T-helper 17 cell (primary cell): ENCODE measurements at places on chromosomes 2 and 18.

- DNase-seq: no peak
Measured at GRCh38 chr2:88932686-88933085, 241.2 kb downstream of the RPIA start.

DNA sequence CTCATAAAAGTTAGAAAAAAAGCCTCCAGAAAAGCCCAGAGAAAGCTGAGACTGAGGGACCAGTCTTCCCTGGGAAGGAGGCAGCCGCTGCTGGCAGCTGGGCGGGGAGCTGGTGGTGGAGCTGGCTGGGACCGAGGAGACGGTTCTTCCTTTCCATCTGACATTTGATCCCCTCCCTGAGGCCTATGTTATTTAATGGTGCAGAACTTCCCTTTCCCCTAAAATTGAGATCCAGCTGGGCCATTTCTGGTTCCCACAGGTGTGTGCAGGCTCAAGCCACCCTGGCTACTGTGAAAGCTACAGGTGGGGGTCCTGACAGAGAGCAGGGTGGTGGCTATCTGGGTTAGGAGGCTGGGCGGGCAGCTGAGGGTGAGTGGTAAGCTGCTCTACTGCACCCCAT, 81.5 kb upstream of the FZD7 start:
- no peak for DNase-seq

DNA sequence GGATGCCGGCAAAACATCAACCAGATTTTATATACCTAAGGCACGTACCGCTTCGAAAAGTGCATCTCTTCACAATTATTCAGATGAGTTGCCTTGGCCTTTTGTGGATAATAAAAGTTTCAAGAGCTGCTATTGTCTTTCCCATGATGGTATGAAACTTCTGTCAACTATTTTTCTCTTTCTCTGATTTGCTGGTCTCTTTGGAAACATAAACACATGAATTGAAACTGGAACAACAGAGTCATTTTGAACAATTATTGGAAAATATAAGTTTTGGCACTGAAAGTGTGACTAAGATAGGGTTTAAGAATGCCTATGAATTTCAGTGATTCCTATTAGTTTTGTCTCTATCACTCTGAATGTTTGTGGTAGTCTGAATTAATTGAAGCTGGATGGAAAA, 109.9 kb downstream of the DPP4 start:
- no peak for DNase-seq

DNA sequence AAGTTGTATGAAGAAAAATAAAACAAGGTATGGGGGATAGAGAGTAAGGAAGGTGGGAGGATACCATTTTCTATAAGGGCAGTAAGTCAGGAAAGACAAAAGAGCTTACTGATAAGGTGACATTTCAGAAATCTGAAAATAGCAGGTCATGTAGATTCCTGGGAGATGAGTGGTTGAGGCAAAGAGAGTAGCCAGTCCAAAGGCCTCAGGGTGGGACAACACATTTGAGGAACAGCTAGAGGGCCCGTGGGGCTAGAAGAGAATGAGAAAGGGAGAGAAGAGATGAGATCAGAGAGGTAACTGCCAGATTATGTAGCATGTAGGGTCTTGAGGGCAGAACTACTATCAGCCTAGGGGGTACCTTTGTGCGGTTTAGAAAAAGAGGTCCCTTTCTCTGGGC, 2.9 kb downstream of the CLHC1 start:
- no peak for DNase-seq

DNA sequence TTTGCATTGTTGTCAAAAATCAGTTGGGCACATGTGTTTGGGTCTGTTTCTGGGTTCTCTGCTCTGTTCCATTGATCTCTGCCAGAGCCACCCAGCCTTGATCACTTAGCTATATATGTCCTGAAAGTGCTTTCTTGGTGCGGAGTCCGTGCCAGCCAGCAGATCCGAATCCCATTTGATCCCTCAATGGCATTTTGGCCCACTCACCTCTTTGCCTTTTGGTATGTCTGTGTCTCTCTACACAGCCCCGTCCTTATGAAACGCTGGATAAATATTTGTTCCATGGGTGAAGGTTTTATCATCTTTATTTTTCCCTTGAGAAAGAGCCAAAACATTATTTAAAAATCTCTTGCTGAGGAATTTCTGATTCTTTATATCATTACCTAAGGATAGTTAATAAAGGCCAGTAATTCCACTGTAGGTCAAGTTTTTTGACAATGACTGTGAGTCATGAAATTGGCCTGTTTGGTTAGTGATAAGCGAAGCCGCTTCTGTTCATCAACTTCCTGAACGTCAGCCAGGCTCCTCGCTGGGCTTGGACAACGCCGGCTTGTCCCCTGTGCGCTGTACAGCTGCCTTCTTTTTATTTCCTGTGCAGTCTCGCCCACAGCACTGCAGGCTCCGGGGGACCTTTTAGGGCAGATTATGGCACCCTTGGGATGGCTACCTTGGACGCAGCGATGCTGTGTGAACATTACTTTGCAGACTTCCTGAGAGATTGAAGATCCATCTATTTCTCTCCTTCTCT, 24.9 kb downstream of the MTCL1 start:
- DNase-seq: no peak
